ENCODE measurements at places on chromosomes 2 and 18.
A peak's percentile ranks its signal among the peaks of the same experiment; 100 is the strongest.

GRCh38 chr2:109196081-109196875, 67.3 kb downstream of the SH3RF3 start:
- peak; percentile 49 for DNase-seq

- no peak for DNase-seq
Measured at GRCh38 chr2:143705108-143705707, 576.0 kb downstream of the ARHGAP15 start.

GRCh38 chr2:217269701-217270484, 410.0 kb upstream of the TNP1 start:
- DNase-seq = no peak

DNA sequence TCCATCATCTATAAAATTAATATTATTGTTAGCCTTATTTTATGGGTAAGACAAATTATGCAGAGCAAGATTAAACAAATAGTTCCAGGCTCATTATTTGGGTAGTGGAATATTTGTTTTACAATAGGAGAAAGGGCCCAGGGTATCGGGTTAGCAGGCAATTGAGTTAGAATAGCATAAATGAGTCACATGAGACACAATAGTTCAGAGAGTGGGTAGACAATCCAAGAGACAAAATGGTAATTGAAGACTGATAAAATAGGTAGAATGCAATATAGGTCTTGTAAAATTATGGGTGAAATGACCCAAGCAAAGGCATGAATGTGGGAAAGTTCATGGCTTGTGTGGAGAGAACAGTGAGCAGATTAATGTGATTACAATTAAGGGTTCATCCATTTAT, 790.9 kb upstream of the GCFC2 start:
- no peak for DNase-seq

DNA sequence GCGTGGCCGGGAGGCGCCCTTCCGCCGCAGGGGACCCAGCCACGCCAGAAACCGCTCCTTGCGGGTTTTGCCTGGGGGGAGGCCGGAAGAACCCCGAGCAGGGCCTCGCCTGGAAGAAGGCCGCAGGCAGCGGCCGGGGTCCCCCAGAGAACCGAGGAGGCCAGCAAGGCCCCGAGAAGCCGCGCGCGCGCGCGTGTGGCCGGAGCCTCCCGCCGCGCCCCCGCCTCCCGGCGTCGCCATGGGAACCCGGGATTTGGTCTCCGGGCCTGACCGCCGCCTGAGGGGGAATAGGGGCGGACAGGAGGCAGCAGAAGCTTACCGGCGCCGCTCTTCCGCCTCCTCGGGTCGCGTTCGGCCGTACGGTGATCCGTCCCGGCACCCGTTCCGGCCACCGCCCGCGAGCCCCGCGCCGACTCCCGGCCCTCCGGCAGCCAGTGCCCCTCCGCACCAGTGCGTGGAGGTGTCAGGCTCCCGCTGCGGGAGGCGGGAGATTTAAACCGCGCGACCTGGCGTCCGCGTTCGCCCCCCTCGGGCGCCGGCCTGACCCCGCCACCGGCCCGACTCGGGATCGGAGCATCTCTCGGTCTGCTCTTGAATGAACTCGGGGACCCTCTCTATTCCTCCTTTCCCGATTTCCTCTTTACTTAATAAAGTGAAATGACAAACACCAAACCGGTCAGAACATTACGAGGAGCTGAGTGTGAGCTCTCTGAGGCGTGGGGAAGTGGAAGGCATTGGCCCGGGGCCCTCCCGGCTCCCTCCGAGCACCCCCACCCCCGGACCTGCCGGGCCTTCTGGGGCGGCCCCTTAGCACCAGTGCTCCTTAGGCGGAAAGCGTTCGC, at the start of gene ICA1L:
Gene ICA1L (minus strand): TSS at position 467 of the 842 bp plus-strand sequence. CDS start 42,757 bp downstream, outside the sequence.
- DNase-seq = peak; percentile 88

DNA sequence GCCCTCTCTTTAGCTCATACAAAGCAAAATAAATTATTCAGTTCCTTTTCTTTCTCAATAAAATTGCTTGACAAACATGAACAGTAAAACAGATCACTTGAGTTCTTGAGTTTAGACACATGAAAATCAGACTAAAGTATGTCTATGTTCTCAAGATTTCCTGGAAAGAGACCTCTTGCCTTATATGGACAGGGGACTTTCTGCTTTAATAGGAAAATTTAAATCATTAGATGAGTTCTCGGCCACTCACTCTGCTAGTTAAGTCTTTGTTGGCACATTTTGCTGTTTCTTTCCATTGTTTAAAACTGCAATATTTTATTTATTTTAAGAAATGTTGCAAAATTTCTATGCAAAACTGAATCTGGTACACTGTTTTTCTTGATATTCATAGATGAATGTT, 207.8 kb downstream of the RND3 start:
- no peak for DNase-seq

- DNase-seq = peak; percentile 44
Measured at GRCh38 chr18:76977684-76978232, 154.8 kb downstream of the MBP start.

DNA sequence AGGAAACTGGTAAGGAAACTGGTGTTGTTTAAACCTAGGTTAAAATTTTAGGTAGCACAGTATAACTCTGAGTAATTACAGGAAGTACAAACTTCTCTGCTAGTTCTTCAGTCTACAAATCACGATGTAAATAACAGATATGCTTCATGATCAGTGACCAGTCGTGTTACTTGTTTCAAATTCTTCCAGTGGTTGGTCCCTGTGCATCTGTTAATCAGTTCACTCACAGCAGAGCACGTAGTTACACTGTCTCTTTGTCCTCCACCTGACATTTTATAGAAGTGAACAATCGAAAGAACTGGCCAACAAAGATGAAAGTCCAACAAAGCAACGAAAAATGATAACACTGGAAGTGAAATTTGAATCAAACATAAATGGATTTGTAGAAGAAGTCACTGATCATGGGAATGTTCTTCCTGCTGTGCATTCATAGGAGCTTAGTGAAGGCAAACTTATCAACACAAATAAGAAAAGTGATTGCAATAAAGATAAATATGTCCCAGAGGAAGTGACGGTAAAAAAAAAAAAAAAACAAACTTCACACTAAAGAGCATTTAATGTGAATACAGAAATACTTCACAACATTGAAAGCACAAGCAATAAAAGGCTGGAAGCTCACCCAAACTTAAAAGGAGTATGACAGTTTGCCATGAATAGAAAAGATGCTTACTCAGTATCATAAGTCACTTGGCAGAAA, 7.0 kb downstream of the EIF2AK2 start:
- DNase-seq = no peak

GRCh38 chr18:61637319-61637718, 255.5 kb downstream of the RNF152 start:
- DNase-seq = no peak

- DNase-seq = no peak
Measured at GRCh38 chr2:22086726-22087125, 963.0 kb downstream of the TDRD15 start.

DNA sequence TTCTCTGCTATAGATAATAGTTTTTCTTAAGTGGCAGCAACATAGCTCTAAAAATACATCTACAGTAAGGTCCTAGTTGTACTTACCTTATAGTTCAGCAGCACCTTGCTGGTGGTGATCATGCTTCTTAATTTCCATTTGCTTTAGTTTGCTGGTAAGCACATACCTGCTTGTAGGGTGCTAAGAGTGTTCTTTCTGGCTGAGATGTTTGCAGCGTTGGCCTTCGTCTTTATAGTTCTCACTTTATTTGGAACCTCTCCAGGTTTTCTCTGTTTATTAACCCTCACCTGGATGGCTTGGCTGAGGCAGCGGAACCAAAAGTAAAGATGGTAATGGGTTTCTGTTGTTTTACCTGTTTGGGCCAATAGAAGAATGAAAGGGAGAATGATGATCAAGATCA, 123.6 kb upstream of the EFEMP1 start:
- no peak for DNase-seq

GRCh38 chr2:54577035-54577434, 120.9 kb downstream of the SPTBN1 start:
- no peak for DNase-seq

DNA sequence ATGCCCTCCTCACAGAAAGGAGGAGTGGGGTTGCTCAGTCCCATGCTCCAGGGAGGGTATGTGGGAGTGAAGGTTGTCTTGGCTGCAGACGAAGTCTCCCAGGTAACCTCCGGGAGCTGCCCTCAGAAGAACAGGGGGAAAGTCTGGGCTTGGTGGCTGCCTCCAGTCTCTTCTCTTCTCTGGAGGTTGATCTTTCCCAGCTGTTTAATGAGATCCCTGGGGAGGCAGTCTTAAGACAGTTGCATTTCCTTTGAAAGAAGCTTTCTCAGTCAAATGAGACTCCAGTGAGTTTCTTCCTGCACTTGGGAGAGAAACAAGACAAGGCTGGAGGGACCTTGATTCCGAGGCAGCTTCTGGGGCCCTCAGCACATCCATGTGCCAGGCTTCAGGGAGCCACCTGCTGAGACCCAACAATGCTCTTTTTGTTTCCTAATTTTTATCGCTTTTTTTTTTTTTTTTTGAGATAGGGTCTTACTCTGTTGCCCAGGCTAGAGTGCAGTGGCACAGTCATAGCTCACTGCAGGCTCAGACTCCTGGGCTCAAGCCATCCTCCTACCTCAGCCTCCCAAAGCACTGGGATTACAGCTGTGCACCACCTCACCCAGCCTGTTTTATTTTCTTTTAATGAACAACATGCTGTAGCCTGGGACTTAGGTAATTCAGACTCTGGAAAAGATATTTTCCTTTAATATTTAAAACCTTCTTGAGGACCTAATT, 71.7 kb upstream of the TPO start:
- no peak for DNase-seq

GRCh38 chr2:184067502-184067901, 530.8 kb upstream of the ZNF804A start:
- DNase-seq = no peak

GRCh38 chr2:174840436-174840835, 76.2 kb upstream of the CHRNA1 start:
- DNase-seq = no peak

DNA sequence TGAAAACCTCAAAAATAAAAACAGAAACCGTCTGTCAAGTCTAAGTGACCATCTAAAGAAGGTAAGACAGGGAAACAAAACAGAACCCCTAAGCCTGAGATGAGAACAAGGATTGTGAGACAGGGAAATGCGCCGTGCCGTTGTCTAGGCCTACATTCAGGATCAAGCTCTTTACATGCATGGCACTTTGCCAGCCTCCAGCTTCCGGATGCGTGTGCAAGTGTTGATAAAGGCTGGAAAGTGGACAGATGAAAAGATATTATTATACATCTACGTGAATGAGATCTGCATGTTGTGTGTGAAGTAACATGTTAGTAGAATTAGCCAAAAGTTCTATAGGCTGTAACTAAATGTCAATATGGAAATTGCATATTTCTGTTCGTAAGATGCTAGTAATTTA, 28.6 kb upstream of the TMEM87B start:
- DNase-seq = no peak

DNA sequence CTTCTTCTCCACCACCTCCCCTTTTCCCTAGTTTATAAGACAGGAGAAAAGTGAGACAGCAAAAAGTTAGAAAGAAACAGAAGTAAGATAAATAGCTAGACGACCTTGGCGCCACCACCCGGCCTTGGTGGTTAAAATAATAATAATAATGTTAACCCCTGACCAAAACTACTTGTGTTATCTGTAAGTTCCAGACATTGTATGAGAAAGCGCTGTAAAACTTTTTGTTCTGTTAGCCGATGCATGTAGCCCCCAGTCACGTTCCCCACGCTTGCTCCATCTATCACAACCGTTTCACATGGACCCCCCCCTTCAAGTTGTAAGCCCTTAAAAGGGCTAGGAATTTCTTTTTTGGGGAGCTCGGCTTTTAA, 1.5 kb upstream of the BUB1 start:
- DNase-seq = peak; percentile 64

DNA sequence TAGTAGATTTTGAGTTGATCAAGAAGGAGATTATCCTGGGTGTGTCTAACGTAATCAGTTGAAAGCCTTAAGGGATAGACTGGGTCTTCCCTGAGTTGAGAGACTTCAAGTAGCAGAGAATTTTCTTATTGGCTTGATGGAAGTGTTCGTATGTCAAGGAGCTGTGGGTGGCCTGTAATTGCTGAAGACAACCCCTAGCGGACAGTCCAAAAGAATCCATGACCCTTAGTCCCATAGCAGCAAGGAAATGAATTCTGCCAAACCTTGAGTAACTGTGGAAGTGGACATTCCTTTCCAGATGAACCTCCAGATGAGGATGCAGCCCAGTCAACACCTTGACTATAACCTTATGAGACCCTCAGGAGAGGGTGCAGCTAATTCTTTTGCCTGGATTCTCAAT, 786.3 kb downstream of the SOCS6 start:
- DNase-seq = no peak

DNA sequence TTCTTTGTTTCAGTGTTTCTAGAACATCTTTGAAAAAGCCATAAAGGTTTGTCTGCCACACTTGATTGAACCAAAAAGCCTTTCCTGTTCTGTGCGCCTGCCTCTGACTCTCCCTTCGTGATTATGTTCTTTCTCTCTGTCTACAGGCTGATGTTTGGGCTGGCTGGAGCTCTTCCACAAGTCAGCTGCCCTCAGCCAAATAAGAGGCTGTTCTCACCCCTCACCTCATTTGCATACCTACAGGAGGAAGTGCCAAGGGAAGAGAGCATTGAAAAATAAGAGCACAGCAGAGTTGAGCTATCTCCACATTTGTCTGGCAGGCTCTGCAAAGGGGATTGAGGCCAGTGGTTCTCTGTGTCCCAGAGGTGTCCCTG, 15.8 kb downstream of the INPP5D start:
- no peak for DNase-seq

GRCh38 chr2:148888003-148888501, 13.0 kb downstream of the KIF5C start:
- no peak for DNase-seq

- no peak for DNase-seq
Measured at GRCh38 chr18:37668971-37669747, 103.6 kb upstream of the CELF4 start.

GRCh38 chr2:25817630-25818029, 60.7 kb downstream of the ASXL2 start:
- no peak for DNase-seq

DNA sequence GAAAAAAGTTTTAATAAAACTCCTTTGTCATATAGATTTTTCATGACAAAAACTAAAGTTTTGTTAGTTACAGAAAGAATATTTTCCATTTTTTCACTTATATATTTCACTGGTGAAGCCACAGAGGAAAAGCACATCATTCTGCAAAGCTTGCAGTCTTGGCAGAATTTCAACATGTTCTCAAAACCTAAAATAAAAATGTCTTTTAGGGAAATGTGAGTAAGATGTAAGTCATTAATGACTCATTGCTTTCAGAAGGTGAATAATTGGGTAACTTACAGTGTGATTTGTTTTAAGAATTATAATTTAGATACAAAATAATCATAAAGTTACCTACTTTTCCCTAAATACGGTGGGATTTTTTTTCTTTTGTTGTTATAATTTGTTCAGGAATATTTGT, 43.4 kb upstream of the TNFRSF11A start:
- no peak for DNase-seq

GRCh38 chr2:212154477-212154878, 384.1 kb downstream of the ERBB4 start:
- no peak for DNase-seq

- DNase-seq = no peak
Measured at GRCh38 chr2:88171966-88172365, 1.8 kb downstream of the THNSL2 start.

- no peak for DNase-seq
Measured at GRCh38 chr2:67658820-67659219, 261.7 kb downstream of the ETAA1 start.
